ENCODE measurements at places on chromosomes 12 and 14.

DNA sequence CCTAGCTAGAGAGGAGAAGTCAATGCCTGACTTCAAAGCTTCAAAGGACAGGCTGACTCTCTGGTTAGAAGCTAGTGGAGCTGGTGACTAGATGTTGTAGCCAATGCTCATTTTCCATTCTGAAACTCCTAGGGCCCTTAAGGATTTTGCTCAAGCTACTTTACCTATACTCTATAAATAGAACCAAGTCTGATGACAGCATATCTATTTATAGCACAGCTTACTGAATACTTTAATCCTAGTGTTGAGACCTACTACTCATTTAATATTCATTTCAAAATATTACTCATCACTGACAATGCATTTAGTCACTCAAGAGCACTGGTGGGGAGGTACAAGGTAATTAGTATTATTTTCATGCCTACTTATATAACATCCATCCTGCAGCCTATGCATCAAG is 137.2 kb upstream of the PELI2 start:
- DNase-seq: no peak

- DNase-seq: no peak
Observed at GRCh38 chr12:89657066-89657465, 51.6 kb downstream of the ATP2B1 start.

DNA sequence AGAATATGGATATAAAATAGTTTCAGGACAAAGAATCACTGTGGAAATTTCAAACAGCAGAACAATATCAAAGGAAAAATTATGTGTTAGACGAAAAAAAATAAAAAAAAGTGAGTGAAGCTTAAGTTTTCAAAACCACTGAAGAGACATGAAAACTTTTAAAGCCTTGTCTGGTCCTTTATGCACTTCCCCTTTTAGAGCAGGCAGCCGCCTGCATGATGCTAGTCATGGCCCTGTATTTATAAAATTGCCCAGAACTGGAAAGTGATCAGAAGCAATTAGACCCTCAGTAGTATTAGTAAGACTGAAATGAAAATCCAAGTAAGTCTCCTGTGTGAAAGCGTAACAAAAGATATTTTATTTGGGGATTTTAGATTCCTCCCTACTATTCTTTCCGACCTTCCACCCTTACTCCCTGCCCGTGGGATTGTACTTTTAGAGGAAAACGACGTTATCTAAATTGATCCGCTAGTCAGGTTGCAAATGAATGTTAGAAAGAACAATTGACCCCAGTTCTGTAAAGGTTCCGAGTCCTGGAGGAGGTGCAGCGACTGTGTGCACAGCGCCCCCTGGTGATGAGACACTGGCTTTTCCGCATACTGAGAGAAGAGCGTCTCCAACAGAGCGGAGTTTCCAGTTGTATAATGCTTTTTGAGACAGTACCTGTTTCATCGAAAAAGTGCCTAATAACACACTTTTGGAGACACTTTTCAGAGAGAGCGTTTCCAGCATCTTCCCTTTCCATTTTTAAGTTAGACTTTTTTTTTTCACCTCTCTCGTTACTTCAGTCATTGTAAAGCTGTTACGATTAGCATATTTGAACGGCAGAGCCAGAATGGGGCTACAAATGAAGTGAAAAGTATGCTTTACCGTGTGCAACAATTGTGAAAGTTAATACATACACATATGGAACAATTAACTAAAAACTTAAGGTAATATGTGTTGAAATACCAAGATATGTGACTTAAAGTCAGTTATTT is 12.4 kb downstream of the MGST1 start:
- DNase-seq: peak; percentile 39

DNA sequence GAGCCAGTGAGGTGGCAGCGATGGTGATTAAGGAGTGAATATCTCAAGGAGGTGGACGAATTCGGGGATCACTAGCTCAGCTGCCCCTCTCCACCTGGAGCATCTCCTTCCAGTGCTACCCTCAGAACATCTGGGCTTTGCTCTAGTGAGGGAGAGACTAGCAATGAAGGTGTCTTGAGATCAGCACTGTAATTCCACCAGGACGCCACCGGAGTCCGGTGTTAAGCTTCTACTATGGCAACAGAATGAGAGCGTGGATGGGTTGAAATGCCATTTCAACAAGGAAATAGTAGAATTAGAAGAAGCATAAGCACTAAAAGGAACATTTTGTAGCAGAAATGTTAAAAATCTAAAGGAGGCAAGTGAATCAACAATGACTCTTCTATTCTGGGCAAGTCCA is 61.1 kb downstream of the NTF3 start:
- no peak for DNase-seq

DNA sequence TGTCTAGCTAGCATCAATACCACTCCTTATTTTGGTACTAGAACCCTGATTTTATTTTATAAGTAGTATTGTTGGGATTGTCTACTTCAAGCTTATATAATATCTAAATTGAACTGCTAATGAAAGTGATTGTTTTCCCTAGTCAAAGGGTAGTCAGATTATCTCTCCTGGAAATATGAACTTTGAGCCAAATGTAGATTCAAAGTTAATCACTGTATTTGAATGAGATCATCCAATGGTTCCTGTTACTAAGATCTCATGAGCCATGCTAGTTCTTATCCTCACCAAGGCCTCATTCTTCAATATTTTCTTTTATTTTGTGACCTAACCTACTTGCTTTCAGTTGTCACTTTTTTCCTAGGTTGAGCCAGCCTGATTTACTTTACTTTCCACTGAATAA is 276.7 kb downstream of the RASSF9 start:
- no peak for DNase-seq

DNA sequence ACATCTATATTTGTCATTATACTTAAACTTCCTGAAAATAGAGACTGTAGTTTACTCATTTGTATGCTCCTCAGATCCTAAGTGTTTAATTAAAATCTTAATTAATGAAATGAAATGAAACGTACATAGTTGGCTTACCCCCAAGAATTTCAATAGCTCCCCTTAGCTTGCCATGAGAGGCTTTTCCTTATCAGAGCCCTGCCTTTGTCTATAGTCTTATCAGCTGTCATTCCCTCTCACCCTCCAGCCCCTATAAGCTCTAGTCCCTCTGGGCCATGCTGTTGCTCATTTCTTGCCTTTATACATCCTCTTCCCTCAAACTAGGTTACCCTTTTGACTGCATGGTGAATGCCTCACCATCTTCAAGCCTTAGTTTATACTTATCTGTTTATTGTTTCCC is 1.1 kb upstream of the RTRAF start:
- DNase-seq: no peak

DNA sequence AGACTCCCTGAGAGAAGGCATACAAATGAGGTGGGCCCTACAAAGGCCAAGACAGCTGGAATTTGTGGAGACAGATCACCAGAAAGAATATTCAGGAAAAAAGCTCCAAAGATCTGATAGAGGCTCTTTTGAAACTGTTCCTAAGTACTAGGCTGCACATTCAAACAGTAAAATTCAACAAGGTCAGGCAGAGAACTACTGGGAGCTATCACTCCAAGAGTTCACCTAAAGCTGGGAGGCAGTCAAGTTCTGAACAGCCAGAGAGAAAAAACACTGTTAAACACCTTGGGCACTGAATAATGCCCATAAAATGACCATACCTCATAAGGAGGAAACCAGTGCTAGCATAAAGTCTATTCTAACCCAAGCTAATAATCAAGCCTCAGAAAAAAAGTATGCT is 28.6 kb downstream of the MED13L start:
- DNase-seq: no peak

DNA sequence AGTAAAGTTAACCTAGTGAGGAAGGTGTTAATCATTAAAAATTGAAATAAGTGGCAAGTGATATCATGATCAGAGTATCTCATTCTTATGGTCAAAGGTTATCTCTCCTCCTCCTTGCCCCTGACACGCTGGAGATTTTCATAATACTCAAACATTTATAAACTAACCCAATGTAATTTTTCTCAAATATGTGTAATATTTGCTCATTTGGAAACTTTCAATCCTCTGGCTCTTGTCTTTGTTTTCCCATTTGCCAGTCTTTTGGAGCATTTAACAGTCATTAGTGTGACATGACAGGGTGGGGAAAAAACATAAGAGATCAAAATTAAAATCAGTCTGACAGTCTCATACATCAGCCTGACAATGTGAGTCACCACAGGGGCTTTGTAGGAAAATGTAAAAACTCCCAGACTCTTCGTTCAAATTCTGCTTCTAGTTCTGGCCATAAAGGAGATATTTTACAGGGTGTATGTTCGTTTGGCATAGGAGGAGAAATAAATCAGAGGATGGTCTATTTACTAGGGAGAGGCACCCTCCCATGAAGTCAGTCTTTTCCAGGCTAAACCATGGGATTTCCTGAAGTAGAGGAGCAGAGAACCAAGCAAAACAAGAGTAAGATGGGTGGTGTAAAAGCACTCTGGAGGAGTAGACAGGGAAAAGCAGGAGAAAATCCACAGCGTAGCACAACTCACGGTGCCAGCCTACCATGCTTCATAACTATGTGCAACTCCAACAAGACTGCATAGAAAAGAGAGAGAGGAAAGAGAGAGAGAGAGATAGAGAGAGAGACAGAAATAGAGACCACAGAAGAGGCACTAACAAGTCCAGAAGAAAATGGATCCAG is 369.2 kb upstream of the PDE3A start:
- DNase-seq: no peak

DNA sequence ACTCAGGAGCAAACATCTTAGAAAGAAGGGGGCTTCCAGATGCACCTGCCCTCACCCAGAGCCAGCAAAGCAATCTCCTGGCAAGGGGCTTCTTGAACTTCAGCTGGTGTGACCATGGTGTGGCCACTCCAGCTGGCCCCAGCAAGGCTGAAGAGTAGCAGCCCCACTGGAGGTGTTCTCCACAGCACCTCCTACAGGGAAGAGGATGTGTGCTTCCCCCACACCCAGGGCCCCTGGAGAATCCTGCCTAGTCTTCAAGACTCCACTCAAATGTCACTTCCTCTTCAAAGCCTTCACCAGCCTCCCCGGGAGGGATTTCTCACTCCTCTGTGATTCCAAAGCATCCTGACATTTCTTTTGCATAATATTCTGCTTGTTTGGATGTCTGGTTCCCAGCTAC is 8.5 kb downstream of the RAB15 start:
- DNase-seq: no peak

- no peak for DNase-seq
Observed at GRCh38 chr14:59890676-59891075, 20.1 kb upstream of the RTN1 start.

GRCh38 chr14:102213984-102214658 is 74.4 kb downstream of the WDR20 start:
- DNase-seq: no peak

DNA sequence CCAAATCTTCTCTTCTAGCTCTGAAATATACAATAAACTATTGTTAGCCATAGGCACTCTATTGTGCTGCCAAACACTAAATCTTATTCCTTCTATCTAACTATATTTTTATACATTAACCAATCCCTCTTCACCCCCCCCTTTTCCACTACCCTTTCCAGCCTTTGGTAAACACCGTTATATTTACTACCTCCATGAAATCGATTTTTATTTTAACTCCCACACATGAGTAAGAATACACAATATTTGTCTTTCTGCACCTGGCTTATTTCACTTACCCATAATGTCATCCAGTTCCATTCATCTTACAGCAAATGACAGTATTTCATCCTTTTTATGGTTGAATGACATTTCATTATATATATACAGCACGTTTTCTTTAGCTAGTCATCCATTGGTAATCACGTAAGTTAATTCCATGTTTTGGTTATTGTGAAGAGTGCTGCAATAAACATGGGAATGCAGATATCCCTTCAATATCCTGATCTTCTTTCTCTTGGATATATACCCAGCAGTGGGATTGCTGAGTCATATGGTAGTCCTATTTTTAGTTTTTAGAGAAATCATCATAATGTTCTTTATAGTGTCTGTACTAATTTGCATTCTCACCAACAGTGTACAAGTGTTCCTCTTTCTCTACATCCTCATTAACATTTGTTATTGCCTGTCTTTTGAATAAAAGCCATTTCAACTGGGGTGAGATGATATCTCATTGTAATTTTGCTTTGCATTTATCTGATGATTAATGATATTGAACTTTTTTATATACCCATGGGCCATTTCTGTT is 34.2 kb upstream of the PLBD1 start:
- DNase-seq: no peak

GRCh38 chr12:712172-712863 is 40.1 kb upstream of the WNK1 start:
- DNase-seq: peak; percentile 28

DNA sequence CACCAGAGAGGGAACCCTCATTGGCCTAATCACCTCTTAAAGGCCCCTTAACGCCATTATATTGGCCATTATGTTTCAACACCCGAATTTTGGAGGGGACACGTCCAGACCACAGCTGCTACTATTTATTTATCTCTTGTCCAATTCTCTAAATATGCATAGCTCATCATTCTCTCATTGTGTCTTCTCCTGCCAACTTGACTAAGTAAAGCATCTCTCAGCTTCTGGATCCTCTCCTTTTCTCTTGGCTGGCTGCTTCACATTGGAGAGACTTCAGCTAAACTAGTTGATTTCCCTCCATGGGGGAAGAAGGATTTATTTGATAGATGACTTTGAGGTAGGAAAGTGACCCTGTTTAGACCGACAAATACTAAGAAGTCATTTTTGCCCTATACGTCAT is 120.4 kb upstream of the KRR1 start:
- DNase-seq: no peak

DNA sequence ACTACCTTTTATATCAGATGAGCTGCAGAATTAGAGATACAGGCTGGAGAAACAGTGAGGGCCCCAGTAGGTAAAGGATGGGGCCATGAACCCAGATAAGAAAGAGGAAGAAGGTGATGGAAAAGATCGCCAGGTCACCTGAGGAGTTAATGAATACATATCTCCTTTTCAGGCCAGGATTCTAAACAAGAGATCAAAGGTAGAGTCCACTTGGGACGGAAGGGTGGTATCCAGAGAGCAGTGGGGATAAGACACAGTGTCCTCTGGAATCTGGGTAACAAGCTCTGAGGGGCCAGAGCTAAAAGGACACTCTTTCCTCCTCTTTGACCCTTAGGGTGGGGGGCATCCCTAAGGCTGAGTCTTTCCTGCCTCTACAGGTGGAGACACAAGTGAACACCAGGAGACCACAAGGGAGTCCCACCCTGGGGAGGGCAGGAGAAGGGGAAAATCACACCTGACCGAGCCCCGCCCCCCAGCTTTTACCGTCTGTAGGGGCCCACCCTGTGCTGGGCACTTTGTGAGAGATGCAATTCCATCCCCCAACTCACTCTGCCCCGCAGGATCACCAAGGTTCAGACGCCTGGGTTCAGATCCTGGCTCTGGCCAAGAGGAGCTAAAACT is 27.3 kb downstream of the SERPINA1 start:
- no peak for DNase-seq

DNA sequence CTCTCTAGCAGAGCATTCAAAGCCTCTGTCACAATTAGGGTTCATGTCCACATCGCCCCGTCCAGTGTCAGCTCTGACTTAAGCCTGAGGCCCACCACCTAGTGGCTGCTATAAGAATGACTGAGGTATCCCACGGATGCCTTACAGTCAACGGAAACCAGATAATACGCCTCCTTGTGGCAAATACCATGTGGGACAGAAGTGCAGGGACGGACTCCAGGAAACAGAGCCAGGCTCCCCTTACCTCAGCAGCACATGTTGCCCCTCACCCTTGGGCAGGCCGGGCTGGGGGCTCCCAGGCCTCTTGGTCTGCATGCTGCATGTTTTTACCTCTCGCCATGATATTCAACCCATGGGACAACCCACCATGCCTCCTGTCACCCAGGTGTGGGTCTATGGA is 86.3 kb downstream of the VWF start:
- peak; percentile 76 for DNase-seq

GRCh38 chr14:23939607-23940326 is 13.8 kb upstream of the DHRS4 start:
- DNase-seq: no peak

Data from activated CD4-positive, alpha-beta T cell treated with anti-CD3 and anti-CD28 coated beads, Interleukin-10, Interleukin-2, amounts not matched to agents 100 ng/mL and 50 ng/mL, durations not matched to agents 16 hours and 8 hours (primary cell).